ENCODE measurements at places on chromosomes 2 and 18. TPM values are rescaled to one million over a fixed set of nuclear protein-coding genes. Genes with fewer than 3 reads are reported as not detected.

Gene PROC
- total RNA-seq: not detected

Gene NTSR2
- not detected for total RNA-seq

GRCh38 chr2:122395687-122396086 lies 640.2 kb downstream of the TSN start:
- DNase-seq: no peak

GRCh38 chr2:68650645-68651044 lies 7.3 kb downstream of the PROKR1 start:
- DNase-seq: no peak

Gene AFF3
- 8.7 TPM for total RNA-seq

DNA sequence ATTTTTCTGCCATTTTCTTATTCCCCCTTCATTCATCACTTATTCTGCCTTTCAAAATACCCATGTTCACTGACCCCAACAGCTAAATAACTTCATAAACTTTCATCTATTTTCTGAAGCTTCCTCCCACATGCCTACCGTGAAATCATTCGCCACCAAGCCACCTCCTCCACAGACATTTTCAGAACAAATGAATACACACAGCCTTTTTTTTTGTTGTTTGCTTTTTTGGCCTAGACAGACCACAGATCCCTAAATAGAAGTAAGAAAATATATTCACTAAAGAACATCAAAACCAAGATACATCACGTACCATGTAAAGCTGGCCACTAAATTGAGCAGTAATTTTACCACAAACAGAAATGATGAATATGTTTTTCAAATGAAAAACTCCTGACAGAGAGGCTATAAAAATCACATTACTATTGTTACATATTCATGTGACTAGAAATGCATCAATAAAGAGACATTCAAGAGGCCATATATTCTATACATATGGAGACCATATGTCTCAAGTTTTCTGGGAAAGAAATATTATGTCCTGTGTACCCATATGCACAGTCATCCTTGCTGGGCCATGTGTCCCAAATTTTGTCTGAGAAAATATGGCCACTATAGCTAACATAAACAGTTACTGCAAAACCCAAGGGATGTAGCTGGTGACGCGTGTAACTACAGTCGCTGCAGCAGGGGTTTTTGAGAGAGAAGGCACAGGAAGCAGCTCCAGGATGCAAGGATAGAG lies 200.3 kb downstream of the FBXO15 start:
- DNase-seq: no peak

Gene RNF125
- 1.1 TPM for total RNA-seq

DNA sequence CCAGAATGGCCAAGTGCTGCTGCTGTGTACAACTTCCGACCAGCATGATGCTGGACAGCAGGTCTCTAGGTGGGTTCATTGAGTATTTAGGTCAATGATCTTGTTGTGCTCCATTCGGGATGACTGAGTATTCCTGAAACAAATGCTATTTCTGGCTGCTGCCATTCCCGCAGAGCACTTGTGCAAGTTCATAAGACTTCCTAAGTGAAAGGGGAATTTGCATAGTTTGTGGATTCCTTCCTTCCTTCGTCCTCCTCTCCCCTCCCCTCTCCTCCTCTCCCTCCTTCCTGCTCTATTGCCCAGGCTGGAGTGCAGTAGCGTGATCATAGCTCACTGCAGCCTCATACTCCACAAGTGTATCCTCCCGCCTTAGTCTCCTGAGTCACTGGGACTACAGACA lies 40.4 kb downstream of the LDLRAD4 start:
- DNase-seq: no peak

GRCh38 chr18:67662996-67663395 lies 146.5 kb upstream of the DSEL start:
- DNase-seq: no peak

Gene ZNF396
- total RNA-seq: 0.38 TPM

GRCh38 chr2:188473306-188473705 lies 181.6 kb downstream of the GULP1 start:
- no peak for DNase-seq

- no peak for DNase-seq
Observed at GRCh38 chr18:54558609-54559585, 32.1 kb upstream of the DYNAP start.

DNA sequence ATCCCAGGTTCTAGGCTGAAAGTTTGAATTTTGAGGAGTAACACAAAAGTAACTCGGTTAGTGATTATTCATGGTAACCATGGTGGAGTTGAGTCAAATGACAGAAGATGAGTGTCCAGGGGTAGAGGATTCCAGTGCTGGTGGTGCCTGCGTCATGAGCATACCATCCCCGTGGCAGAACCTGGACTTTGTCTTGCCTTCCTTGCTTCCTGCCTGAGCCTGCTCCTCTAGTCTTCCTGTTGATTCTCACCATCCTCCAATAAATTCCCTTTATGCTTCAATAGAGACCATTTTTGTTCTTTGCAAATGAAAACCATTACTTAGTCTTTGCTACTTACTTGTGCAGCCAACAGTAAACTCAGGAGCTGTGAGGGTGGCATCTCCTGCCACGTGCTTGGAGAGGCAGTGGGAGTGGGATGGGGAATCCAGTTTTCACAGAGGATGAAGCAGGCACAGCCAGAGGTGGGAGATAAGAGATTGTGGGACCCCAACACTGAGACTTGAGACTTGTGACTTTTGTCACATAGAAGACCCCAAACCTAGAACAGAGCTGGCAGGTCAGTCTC lies 4.1 kb upstream of the YES1 start:
- DNase-seq: no peak

Gene SULT1C4
- 3.9 TPM for total RNA-seq

Gene ADCY3
- total RNA-seq: 11.6 TPM

Gene CLEC4F
- total RNA-seq: not detected

GRCh38 chr2:15559379-15560139 lies 1.6 kb downstream of the NBAS start:
- DNase-seq: no peak

Gene ZNF892
- 4.9 TPM for total RNA-seq

GRCh38 chr2:74497777-74498499 lies 1.5 kb downstream of the LBX2 start:
- DNase-seq: no peak

- DNase-seq: peak; percentile 40
Observed at GRCh38 chr2:47531378-47532042, 128.6 kb downstream of the MSH2 start.

Gene STARD6
- total RNA-seq: not detected

- DNase-seq: no peak
Observed at GRCh38 chr2:47002031-47002430, 86.4 kb upstream of the MCFD2 start.

GRCh38 chr2:126907671-126908070 lies 9.0 kb downstream of the TEX51 start:
- peak; percentile 8 for DNase-seq

Gene SLC9A4
- total RNA-seq: not detected
